NCI-H2171 (cell line): ENCODE measurements at places on chromosomes 3 and 15.
A peak's percentile ranks its signal among the peaks of the same experiment; 100 is the strongest.

GRCh38 chr3:42771271-42771670 lies 1.8 kb downstream of the CCDC13 start:
- DNase-seq, result no peak

DNA sequence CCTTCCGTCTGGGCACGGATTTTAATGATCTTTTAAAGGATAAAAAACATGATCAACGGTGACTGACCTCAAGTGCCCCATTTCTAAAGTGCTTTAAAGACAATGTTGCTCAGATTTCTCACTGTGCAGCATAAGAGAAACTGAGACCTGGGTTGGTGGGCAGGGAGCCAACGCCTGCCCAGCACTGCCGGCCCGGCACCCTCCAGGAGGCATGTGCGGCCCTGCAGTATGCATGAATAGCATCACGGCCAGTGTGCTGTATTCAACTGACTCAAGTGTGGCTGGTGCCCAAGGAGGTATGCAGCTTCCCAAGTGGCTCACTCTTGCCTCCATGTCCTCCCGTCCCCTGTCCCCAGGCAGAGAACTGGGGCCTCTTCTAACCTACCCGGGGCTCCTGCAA lies 30.3 kb downstream of the SEC61A1 start:
- no peak for DNase-seq

DNA sequence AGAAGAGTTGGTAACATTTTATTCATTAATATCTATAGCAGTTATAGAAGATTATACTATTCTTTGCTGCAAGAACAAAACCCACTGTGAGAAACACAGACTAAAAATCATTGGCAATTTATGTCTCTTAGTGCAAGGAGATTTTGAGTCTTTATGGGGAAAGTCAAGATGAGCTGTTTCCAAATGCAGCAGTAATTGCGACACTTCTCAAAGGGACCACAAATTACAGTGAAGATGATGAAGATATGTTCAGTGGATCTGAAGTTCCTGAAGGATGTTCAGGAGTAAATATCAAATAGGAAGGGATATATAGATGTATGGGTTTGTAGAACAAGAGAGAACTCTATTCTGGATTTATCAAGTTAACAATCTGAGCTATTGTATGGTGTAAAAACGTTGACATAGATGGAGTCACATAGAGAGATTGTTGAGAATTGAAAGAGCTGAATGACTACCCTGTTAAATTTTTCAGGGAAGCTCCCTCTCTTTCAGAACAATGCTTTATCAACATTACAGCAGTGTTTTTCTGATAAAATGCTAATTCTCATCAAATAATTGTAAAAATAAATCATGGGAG lies 71.8 kb downstream of the DTWD1 start:
- no peak for DNase-seq

- DNase-seq, result no peak
Observed at GRCh38 chr3:71956716-71957115, 171.8 kb upstream of the PROK2 start.

GRCh38 chr15:57146506-57147201 lies 228.2 kb downstream of the TCF12 start:
- DNase-seq, result peak; percentile 39

DNA sequence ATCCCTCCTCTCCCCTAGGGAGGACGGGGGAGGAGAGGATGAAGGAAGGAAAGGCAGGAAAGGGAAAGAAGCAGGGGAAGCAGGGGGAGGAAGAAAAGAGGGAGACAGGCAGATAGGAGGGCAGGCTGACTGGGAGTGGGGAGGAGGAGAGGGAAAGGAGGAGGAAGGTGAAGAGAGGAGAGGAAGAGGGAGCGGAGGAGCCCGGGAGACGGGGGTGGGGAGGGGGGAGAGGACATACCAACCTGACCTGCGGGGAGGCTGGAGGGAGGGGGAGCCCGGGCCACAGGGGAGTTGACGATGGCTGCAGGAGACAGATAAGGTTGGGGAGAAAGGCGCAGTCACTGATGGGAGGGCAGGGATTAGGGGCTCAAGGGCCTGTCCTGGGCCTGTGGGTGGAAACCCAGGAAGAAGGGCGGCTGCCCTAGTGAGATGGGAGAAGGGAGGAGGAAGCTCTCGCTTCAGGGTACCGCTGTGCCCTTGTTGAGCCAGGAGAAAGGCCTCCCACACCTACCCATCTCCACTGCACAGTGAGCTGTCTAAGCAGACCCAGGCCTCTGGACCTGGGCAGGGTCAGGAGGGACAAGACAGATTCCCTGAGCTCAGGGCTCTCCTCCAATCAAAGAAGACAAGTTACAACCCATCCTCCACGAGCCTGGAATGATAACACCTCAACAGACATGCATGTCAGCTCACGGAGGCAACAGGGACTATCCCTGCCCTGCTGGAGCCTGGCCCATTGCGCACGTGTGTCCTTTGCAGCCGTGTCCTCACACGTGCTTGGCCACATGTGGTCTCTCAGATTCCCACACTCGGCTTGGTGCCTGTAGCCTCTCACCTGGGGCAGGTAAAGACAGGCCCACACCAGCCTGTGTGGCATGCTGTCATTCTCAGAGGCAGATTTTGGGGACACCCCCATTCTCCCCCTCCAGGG lies 27.9 kb downstream of the C3orf18 start:
- DNase-seq, result no peak

DNA sequence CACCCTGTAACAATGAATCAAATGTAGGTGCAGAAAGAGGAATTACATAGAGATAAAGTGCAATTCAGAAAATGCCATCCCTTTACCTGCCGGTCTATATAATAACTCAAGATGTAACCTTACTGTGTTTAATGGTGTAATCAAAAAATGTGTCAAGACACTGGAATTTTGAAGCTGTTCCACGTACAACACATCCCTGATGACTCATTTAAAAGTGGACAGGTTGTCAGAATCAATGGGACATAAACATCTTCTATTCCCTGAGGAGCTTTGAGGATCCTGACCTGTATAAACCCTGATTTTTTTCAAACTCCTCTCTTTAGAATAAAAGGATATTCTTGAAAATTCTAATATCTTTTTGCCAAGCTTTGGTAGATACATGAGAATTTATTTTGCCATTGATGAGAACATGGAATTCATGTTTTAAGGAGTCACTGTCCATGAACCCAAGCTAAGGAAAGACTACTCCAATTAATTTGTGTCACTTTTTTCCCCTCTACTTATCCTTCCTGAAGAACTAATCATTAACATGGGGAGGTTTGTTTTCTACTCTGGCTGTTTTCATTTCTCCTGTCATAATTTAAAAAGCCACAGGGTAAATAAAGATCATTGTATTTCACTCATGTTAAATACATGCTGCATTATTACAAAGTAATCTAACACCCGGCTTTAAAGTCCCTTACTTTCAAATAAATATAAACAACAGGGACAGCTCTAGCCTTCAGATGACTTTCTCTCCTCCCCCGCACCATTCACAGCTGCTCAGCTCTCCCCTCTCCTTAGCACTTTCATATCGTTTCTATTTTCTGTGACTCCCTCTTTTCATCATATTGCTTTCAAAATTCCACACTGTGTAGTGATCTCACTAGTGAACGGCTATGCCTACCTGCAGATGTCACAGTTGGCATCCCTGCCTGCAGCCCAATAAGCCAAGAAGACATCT lies 138.3 kb downstream of the TAFA4 start:
- no peak for DNase-seq

DNA sequence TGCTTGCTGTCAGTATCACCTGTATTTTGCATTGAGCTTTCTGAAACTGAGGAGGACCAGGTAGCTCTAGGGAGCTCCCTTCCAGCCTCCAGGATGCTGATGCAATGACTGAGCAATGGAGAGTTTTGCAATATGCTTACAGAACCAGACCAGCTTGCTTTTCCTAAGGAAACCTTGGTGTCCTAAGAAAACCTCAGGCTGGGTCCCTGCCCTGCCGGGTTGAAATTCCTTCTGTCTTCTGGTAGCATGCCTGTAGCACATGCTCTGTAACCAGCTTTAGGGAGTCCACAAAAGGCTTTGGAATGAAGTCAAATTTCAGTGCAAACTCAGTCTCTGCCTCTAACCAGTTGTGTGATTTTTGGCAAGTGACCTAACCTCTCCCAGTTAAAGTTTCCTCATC lies 65.8 kb upstream of the GSK3B start:
- DNase-seq, result no peak

DNA sequence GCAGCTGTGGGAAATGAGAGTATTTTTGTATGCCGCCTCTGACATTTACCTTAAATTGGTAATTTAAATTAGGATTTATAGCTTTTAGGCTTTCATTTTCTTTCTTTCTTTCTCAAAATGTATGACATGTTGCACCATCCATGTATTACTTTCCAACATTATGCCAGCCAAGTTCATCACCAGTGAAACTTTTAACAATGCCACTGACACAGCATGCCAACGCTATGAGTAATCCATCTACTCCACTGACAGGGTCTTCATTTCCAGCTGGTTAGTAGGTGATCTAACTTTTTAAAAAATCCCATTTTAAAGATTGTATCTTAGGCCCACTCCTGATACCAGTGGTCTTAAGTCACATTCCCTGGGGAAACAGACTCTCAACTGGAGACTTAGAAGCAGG lies 21.8 kb upstream of the CLDN16 start:
- DNase-seq, result no peak

GRCh38 chr3:147589016-147589415 lies 179.9 kb downstream of the ZIC1 start:
- DNase-seq, result no peak

GRCh38 chr3:186277268-186277909 lies 84.6 kb downstream of the DGKG start:
- DNase-seq, result no peak

- no peak for DNase-seq
Observed at GRCh38 chr3:49911611-49912010, 7.9 kb upstream of the MST1R start.

GRCh38 chr15:65339416-65339815 lies 34.9 kb downstream of the RNU5B-1 start:
- no peak for DNase-seq

DNA sequence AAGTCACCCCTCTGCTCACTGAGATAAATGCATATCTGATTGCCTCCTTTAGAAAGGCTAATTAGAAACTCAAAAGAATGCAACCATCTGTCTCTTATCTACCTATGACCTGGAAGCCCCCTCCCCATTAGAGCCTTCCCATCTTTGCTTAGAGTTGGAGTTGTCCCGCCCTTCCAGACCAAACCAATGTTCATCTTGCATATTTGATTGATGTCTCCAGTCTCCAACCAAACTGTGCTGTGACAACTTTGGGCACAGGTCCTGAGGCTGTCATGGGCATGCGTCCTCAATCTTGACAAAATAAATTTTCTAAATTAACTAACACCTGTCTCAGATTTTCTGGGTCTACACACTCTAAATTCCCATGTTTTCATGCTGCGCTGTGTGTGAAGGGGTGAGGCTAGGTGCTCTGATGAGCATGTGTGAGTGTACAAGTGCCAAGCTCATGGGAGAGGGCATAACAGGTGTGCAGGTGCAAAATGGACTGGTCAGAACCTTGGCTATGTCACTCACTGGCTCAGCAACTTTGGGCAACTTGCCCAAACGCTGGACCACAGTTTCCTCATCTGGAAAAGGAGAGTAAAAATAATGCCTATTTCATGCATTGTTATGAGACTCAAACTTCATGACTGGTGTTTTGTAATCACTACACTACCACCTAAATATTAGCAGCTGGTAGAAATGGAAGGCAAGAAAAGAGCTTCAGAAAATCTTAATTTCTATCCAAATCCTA lies 7.2 kb downstream of the DAPK2 start:
- no peak for DNase-seq

- DNase-seq, result no peak
Observed at GRCh38 chr15:68983961-68984481, 30.5 kb upstream of the NOX5 start.

DNA sequence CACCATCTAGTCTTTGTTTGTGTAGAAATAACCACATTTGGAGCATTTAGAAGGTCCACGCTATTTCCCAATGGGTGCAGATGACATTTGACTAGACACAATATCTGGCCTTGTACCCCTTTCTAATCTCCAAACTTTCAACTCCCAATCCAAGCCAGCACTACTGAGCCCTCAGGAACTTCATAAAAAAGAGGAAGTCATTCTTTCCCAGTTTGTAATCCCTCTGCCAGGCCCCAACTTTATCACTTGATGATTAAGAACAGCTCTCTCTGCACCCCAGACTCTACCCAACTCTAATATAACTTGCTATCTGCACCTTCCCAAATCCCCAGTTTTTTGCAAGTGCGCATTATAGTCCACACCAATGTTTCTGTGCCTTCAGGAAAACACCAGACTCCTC lies 170.2 kb downstream of the KCNMB2 start:
- DNase-seq, result no peak

DNA sequence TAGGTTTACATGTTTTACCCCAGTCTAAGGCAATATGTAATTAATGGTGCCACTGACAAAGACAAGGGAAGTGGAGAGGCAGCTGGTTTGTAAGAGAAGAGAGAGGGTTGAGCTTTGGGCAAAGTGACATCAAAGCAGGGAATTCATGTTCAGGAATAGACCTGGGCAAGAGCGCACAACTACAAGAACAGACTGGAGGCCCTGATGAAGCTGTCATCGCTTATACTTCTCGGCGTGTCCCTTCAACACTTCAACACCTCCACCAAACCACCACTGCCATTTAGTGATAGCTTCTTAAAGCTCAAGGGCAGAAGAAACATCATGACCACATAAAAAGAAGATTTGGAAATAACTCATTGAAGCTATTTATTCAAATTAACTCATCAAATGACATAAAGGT lies 19.6 kb upstream of the KNG1 start:
- DNase-seq, result no peak

DNA sequence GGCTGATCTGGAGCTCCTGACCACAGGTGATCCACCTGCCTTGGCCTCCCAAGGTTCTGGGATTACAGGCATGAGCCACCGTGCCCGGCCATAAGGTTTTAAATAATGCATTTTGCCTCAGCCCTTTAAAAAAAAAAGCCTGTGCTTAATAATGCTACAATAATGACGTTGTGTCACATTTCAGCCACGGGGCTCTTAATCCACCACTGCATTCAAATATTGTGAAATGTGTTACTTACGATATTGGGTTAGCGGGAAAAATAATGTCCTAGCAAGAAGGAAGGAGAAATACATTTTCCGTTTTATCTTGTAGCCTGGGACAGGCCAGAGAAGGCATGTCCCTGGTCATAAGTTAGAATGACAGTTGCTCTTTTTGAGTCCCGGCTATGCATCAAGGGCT lies 17.6 kb downstream of the PAQR5 start:
- DNase-seq, result no peak

GRCh38 chr15:61237400-61237799 lies 8.3 kb upstream of the RORA start:
- DNase-seq, result no peak

DNA sequence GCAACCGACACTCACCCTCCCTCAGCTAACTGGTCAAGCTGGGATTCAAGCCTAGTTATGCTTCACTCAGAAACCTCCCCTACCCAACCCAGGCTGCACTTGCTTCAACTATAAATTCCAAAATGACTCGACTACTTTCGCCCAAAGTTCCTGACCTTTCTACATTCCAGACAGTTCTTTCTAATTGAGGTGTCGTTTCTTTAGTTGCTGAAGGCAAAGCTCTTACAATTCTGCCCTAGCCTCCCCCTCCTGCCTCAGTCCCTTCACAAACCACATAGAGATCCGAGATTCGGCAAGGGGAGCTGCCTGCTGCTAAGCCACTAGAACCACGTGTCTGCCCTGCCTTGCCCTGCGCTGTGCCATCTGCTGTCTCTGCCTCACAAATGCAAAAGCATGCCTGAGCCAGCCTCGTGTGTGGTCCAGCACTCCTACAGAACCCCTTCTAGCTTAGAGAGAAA lies 74.7 kb upstream of the SH3GL3 start:
- peak; percentile 5 for DNase-seq

- DNase-seq, result no peak
Observed at GRCh38 chr15:69392352-69392751, 21.8 kb upstream of the KIF23 start.
